ENCODE measurements at places on chromosomes 2 and 18. TPM values are rescaled to one million over a fixed set of nuclear protein-coding genes. Genes with fewer than 3 reads are reported as not detected.

GRCh38 chr18:7198326-7198725, 32.6 kb upstream of the LRRC30 start:
- peaks cover 8% of the 10 kb centered on the region for H3K27me3 ChIP-seq
- no peaks in the 10 kb centered on the region for H3K4me1 ChIP-seq
- DNase-seq: no peak
- no peak overlapping the region for H3K4me3 ChIP-seq
- no peak overlapping the region for H3K27ac ChIP-seq
- H3K36me3 ChIP-seq: no peaks in the 10 kb centered on the region

GRCh38 chr18:54950221-54950620, 9.0 kb downstream of the CCDC68 start:
- DNase-seq: no peak
- H3K4me3 ChIP-seq: no peak overlapping the region
- peaks cover 3% of the 10 kb centered on the region for H3K27me3 ChIP-seq
- no peaks in the 10 kb centered on the region for H3K4me1 ChIP-seq
- no peaks in the 10 kb centered on the region for H3K36me3 ChIP-seq

- no peaks in the 10 kb centered on the region for H3K27me3 ChIP-seq
- no peak overlapping the region for H3K27ac ChIP-seq
- H3K4me3 ChIP-seq: no peak overlapping the region
- H3K36me3 ChIP-seq: peaks cover 5% of the 10 kb centered on the region
These were observed 127.1 kb downstream of the STK39 start for GRCh38 chr2:168120310-168120709.

DNA sequence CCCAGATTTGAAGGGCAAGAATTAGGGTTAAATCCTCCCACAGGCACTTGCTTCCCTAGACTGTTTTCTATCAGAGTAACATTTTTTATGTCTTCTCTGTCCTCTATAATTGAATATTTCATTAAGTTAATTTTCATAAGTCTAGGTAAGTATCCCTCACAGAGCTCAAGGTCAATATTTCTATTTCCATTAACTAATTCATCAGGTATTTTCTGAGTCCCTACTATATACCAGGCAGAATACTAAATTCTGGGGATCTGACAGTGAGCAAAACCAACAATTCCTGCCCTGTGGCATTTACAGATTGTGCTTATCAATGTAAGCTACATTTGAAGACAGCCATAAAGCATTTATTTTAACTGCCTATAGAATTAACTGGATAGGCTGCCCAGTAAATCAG, 86.4 kb upstream of the RBBP8 start:
- no peak for DNase-seq
- peaks cover 18% of the 10 kb centered on the region for H3K4me1 ChIP-seq
- no peak overlapping the region for H3K27ac ChIP-seq

GRCh38 chr2:3132966-3133365, 244.7 kb downstream of the EIPR1 start:
- H3K36me3 ChIP-seq: no peaks in the 10 kb centered on the region
- H3K4me3 ChIP-seq: no peak overlapping the region
- DNase-seq: no peak
- H3K27ac ChIP-seq: no peak overlapping the region

DNA sequence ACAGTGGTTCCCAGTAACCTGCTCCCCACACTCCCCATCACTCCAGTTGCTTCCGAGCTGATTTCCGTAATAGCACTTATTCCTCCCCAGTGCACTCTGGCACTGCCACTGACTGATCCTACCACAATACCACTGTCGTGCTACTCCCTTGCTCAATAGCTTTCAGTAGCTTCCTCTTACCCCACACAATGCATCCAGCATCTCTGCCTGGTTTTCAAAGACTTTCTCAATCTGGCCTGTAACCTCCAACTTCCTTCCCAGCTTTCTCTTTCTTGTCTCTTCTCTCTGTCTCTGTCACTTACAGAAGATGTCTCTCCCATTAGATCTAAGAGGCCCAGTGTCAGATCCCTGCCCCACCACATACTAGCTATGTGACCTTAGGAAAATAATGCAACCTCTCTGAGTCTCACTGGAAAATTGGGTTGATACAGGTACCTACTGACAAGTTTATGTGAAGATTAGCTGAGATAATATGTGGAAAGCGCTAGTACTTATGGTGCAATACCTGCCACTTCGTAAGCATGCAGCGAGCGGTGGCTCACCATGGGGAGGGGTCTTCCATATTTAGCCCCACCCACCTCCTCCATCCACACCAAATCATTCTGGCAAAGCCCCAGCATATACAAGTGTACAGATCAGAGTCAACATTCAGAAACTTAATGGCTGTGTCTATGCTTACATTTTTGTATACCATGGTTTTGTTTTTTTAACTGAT, 36.7 kb downstream of the SFXN5 start:
- H3K36me3 ChIP-seq: no peaks in the 10 kb centered on the region
- H3K27me3 ChIP-seq: peaks cover 3% of the 10 kb centered on the region
- no peaks in the 10 kb centered on the region for H3K4me1 ChIP-seq
- DNase-seq: no peak

SPC25 gene
- total RNA-seq: 18.7 TPM
